ENCODE measurements at places on chromosomes 7 and 10.

GRCh38 chr7:157494506-157495176 lies 157.8 kb downstream of the DNAJB6 start:
- no peak for DNase-seq

GRCh38 chr10:29634764-29635625 lies at the start of gene SVIL:
Gene SVIL (minus strand): TSS chr10:29634971. CDS start chr10:29555058, 79,913 bp downstream.
- DNase-seq, result no peak

DNA sequence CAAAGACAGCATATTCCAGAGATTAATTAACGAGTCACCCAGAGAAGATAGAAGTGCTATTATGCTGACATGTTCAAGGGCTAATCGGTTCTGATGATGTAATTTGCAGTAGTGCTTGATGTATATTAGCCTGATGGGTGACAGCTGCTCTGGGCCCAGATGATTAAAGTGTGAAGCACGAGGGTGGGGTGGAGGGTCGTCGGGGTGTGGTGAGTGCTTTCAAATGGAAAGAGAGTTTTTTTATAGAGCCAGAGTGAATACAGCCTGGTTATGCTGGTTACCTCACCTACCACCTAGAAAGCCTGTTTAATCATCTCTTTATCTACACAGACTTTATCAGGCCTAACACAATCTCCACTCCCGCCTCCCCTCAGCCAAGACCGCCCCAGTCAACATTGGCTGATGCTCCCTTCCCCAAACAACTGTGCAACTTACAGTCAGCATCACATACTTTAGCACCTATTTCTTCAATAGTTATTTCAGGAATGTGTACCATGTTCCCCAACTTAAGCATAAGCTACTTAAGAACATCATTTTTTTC lies 11.5 kb upstream of the STN1 start:
- DNase-seq, result no peak

- no peak for DNase-seq
Measured at GRCh38 chr7:120677535-120677934, 180.4 kb downstream of the TSPAN12 start.

DNA sequence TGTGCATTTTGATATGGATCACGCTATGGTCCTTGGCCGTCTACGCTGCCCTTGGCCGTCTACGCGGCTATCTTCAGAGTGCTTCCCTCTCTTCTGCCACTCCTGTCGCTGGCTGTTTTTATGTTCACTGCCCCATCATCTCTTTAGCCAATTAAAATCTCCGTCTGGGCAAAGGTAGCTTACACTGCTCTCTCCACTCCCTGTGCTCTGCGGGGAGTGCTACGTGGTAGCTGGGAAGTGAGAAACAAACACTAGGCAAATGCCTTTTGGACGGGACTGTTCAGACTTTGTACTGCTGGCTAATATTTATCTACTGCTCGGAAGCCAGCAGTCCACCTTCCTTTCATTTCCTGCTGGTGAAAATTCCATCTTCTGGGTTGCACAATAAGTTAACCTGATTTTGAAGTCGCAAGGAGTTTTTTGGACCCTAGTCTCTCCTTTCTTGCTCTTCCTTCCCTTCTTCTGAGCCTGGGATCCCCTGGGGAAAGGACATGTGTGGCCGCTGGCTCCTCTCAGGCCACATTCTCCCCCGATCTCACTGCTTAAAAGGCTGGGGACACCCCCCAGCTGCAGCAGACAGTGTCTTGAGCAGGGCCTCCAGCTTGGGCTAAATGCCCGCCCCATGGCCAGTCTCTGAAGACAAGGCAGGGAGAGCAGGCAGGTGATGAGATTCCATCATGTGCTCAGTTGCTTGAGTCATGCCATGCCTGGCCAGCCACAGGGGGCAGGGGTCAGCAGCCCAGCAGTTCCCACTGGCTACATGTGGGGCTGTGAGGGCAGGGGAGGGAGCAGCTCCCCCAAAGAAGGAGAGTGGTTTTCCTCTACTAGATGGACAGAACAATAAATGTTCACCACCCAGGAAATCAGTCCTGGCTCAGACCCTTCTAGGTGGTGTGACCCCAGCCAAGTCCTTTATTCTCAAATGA lies 25.5 kb upstream of the RBM33 start:
- no peak for DNase-seq

DNA sequence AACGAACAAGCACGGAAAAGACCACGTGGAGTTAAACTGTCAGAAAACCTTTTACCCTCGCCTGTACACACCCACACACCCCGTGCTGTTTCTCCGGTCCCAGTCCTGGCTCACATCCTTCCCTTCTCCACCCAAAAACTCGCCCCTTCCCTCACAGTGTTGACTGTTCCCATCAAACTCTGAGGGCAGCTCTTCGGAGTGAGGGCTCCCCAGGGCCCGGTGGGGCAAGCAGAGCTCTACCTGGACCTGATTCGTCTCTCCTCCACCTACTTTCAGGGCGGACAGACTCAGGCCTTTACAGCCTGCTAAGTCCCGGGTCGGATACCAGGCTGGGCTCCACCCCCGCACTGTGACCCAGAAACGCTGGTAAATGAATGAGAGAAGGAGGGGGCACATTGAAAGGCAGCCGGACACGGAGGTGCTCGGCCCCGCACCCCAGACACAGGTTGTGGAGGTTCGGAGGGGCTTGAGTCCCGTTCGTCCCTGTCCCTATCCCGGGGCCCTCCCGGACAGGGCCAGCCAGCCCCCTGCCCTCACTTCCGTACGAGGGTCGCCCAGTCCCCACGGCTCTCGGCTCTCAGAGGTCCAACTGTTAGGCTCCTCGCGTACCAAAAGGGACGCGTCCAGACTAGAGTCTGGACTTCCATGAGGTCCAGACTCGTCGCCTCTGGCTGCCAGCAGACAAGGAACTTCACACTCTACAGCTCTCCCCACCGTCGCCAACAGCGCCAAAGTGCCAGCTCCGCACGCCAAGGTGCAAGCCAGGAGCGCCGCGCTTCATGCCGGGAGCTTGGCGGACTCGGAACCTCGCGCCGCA lies 31.7 kb upstream of the ASL start:
- no peak for DNase-seq

DNA sequence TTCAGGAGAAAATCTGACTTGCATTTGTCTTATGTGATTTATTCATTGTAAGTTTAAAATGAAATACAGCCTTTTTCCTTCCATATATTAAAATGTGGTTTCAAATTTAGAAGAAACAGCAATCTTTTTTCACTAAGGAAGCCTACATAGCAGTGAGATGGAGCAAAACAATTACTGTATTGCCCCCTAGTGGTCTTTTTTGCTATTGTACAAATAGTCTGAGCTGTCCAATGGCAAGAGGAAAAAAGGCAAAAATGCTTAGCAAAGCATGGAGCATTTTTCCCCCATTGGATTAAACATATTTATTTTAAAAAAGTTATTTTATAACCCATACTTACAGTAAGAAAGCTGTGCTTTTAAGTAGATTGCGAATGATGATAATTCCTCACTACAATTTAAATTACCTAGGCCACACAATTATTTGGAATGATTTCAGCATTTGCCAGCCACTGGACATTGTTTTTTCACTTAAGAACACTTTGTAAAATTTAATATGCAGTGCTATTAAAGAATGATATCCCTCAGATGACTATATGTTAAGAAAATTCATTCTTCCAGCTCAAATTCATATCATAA lies 119.5 kb downstream of the CPED1 start:
- peak; percentile 60 for DNase-seq

- no peak for DNase-seq
Measured at GRCh38 chr10:78540355-78541076, 506.9 kb downstream of the RPS24 start.

- DNase-seq, result no peak
Measured at GRCh38 chr7:18509481-18509880, 13.9 kb downstream of the HDAC9 start.

DNA sequence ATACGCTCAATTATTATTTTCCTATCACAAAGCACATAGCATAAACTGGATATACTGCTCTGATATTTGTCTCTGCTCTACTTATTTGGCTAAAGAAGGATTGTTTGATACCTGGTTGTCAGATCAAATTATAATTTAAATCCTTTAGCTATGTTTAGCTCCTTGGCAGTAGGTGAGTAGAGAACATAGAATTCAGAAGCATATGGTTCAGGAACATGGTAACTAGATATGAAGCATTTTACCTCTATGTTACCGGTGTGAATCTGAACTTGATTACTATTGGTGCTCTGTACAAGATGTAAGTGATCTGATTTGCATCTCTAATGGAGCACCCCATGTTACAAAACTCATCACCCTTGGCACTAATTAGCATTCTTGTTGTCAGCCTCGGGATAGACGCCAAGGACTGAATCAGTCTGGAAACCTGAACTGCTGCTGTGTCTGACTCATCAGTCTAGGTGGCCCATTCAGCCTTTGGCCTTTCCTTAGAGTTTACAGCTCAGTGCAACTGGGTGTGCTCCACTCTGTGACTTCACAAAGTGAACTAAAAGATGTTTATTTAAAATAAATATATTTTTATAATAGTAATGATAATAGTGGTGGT lies 12.3 kb upstream of the MYPN start:
- DNase-seq, result no peak

DNA sequence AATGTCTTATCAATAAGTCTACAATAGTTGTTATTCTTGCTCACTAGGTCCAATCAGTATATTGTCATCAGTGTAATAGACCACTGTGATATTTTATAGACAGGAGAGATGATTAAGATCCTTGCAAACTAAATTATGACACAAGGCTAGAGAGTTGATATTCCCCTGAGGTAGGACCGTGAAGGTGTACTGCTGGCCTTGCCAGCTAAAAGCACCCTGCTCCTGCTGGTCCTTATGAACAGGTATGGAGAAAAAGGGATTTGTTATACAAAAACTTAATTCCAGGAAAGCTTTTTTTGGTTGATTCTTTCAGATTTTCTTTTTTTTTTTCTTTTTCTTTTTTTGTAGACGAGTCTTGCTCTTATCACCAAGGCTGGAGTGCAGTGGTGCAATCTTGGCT lies 16.8 kb upstream of the TMEM213 start:
- no peak for DNase-seq

GRCh38 chr7:35647171-35647574 lies 47.8 kb downstream of the HERPUD2 start:
- no peak for DNase-seq

- DNase-seq, result no peak
Measured at GRCh38 chr10:127040756-127041155, 135.5 kb downstream of the DOCK1 start.

GRCh38 chr10:104331208-104331838 lies 6.9 kb downstream of the ITPRIP start:
- no peak for DNase-seq

DNA sequence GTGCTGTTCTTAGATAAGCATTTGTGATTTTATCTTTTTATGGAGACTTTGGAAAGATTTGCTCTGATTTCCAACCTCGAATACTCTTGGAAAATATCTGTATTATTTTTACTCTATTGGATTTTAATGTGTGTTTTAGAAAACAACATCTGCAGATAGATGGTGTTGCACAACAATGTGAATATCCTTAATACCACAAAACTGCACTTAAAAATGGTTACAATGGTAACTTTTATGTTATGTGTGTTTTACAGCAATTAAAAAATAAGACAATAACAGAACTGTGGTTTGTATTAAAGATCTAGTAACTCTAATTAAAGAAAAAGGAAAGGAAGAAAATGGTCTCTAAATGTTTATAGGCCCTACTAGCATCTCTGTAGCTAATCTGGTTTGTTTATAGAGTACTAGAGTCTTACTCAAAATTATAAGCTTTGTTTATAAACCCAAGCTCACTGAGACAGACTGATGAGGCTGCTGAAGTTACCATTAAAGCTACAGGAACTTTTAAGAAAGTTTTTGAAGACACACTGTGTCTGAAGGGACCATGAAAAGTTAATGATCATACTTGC lies 74.6 kb upstream of the CC2D2B start:
- no peak for DNase-seq

GRCh38 chr10:82813856-82814255 lies 938.9 kb downstream of the NRG3 start:
- DNase-seq, result no peak
